ENCODE measurements at places on chromosomes 12 and 14.

DNA sequence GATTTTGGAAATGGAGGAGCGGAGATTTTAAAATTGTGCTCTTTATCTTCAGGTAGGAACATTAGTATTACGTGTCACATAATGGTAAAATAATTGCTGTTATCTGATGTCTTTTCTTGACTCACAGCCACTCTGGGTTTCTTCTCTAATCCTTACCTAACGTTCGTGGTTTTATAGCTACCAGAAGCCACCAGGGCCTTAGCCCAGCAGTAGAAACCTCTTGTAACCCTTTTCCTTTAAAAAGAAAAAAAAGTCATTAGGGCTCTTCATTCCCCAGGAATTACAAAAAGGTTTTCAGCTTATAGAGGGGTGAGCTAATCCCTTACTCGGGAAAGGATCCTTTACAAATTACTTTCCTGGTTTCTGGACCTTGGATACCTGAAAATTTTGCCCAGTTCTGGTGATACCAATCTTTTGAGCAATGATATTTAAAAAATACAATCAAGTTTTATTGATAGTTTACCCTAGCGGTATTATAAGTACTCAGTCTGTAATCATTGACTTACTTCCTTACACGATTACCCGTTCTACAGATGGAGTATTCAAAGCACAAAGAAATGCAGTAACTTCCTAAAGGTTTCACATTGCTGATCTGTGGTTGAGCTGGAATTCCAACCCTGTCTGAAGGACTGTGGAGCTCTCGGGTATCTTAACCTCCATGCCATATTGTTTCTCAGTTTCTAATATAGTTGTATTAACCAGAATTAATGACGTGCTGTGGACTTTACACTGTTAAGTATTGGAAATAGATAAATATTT is 1.6 kb downstream of the GABARAPL1 start:
- peak; percentile 37 for DNase-seq

DNA sequence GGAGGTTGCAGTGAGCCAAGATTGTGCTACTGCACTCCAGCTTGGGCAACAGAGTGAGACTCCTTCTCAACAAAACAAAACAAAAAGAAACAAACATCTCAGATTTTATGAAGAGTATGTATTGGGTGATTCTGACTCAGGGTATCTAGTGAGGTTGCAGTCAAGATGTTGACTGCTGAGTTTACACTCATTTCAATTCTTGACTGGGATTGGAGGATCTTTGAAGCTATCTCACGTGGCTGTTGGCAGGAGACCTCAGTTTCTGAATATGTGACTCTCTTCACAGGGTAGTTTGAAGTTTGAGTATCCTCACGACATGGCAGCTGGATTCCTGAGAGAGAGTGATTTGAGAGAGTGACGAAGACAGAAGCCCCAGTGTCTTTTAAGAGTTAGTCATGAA is 29.4 kb downstream of the ERC1 start:
- no peak for DNase-seq

DNA sequence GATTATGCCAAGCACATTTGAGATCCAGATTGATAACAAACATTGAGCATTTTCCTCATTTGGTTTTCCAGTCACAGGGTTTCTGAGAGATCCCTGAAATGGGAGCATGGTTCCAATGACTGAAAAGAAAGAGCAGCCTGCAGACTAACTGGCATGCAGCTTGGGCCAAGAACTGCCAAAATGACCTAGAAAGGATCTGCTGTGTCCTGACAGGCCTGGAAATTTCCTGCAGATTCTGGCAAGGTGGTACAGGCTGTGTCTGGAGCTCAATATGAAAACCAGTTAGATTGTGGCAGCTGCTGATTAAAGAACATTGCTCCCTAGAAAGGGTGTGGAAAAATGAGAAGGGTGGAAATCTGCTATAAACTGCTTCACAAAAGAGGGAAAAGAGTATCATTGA is 417.3 kb downstream of the IPO8 start:
- DNase-seq, result no peak

DNA sequence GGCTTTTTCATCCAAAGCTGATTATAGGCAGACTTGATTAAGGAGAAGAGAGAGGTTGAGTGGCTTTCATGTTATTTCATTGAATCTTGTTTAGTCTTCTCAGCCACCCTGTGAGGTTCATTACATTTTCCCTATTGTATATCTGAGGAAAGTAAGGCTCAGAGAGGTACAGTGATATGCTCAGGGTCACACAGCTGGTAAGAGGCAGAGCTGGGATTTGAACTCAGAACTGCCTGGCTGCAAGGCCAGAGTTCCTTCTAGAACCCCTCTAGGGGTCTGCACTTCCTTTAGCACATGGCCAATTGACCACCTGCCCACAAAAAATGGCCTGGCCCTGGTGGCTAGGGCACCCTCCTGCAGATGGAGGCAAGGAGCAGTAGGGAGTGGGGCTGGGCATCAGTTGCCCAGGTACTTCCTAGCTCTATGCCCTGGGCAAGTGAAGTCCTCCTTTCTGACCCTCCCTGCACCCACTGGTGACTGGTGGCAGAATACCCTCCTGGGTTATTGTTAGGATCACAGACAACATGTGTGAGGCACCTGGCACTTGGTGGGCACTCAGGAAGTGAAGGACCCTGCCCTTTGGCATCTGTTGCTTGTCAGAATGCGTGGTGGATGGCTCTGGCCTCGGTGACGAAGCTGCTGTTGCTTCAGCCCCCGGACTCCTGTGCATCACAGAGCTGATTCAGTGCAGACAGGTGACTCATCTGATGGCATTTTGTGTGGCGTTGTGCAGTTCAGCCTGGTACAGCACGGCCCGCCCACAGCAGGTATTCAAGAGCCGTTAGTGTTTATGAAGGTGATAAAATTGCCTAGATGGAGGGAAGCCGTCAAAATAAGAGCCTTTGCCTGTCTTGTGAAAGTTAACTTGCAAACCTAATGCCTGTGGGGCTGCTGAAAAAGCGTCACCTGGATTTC is 115.8 kb downstream of the SLC25A47 start:
- no peak for DNase-seq

- DNase-seq, result no peak
These were observed 22.4 kb downstream of the MAGOHB start for GRCh38 chr12:10590966-10591365.

DNA sequence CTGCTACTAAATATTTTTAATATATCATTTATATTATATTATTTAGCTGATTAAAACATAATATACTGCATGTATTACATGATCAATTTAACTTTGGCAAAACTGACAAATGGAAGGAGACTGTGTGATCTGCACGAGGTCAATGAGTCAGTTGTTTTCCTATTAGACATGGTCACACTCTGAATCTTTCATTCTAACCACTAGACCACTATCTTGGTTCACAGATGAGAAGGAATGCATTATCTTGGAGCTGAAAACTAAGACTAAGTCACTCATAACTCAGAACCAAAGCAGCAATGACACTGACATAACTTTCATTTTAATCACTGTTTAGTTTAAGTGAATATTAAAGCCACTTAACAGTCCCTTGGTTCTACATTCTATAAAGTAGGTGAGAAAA is 37.4 kb downstream of the GNPTAB start:
- DNase-seq, result no peak

DNA sequence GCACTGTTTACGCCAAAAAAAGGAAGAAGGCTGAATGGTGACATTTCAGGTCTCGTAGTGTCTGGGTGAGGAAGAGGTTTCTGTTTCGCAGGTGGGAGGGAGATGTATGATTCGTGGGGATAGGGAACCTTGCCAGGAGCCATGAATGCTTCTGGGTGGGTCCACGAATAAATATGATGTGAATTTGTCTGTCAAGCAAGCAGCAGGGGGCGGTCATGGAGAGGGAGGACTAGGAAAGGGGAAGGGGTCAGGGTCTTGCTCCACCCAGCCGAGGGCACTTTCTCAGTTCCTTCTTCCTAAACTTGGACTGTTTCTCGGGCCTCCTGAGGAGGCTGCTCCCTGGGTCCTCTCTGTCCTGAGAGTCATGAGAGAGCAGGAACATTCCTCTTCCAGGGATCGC is 72.5 kb downstream of the LGMN start:
- DNase-seq, result no peak

- DNase-seq, result no peak
These were observed 326.9 kb upstream of the DIO3 start for GRCh38 chr14:101234244-101234937.

DNA sequence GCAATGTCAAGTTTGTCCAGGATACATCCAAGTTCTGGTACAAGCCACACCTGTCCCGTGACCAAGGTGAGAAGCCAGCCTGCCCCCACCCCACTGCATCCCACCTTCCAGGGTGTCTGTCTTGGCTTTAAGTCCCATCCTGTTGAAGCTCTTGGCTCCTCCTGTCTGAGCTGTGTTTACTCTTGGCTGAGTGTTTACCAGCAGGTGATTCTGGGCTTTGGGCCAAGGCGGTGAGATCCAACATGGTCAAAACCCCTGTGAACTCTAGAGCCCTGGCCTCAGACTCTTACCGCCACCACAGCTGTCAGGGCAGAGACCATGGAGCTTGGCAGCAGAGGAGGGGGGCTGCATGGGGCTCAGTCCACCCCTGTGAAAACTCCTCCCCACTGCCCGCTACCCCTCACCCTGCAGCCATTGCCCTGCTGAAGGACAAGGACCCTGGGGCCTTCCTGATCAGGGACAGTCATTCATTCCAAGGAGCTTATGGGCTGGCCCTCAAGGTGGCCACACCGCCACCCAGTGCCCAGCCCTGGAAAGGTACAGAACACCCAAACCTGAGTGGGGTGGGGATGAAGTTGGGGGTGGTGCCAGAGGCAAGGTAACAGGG is 11.6 kb downstream of the TNS2 start:
- DNase-seq, result peak; percentile 91

GRCh38 chr12:114302117-114302516 is 103.8 kb downstream of the TBX5 start:
- no peak for DNase-seq

GRCh38 chr14:99125616-99126431 is 146.2 kb downstream of the BCL11B start:
- no peak for DNase-seq

DNA sequence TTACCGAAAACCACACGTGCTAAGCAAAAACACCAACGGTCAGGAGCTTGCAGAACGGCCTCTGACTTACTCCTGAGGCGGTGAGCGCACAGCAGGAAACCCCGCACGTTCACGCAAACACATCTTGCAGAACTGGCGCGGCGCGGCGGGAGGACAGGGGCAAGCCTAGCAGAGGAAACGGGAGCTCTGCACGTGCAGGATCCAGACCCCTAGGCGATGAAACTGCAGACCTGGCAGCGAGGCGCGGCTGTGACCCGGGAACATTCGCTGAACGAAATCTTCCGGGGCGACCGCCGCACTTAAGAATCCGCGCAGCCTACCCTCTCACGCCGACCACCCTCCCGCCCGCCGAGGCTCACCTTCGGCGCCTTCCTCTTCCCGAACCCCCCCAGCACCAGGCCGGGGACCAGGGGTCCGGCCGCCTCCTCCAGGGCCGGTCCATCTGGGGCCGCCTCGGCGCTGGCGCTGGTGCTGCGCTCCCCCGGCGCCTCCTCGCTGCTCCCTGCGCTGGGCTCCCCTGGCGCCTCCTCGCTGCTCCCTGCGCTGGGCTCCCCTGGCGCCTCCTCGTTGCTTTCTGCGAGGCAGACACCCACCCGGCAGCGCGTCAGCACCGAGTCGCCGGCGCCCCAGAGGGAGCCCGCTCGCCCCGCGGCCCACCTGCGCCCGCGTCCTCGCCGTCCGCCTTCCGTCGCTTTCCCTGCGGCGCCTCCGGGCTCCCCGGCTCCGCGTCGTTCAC is 615 bp downstream of the DDX51 start:
- DNase-seq, result no peak

GRCh38 chr14:31677630-31678029 is 116.4 kb downstream of the NUBPL start:
- DNase-seq, result no peak

GRCh38 chr12:31914927-31915326 is 44.3 kb upstream of the RESF1 start:
- DNase-seq, result no peak

- no peak for DNase-seq
These were observed 65.3 kb downstream of the MAP1LC3B2 start for GRCh38 chr12:116624516-116624915.

- no peak for DNase-seq
These were observed 172.8 kb upstream of the KITLG start for GRCh38 chr12:88753066-88753465.

DNA sequence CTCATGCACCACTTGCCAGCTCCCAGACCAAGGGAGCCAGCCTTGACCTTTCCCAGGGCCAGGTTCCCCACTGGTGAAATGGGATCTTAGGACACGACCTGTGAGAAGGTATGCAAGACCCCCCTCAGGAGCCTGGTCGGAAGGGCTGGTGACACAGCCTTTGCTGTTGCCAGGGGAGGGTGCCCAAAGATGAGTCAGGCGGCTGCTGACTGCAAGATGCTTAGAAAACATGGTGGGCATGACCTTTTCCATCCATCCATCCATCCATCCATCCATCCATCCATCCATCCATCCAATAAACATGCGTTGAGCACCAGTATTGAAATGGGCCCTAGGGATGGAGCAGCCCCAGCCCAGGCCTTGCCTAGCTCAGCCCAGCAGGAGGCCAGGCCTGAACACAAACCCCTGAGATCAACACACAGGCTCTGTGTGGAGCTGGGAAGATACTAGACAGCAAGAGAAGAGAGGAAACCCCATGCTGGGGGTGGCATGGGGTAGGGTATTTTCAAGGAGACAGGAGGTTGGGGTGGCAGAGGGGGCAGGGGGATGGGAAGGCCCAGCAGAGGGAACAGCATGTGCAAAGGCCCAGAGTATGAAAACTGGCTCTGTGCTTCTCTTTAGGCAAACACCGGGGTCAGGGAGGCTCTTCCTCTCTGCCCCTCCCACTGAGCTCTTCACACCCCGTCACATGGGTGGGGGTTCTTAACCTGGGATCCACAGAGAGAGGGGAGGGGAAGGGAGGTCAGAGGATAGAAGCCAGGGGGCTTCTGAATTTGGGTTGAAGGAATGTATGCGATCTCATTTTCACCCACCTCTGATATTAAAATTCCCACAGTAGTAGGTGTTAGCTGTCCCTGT is 26.2 kb upstream of the YY1 start:
- DNase-seq, result no peak

DNA sequence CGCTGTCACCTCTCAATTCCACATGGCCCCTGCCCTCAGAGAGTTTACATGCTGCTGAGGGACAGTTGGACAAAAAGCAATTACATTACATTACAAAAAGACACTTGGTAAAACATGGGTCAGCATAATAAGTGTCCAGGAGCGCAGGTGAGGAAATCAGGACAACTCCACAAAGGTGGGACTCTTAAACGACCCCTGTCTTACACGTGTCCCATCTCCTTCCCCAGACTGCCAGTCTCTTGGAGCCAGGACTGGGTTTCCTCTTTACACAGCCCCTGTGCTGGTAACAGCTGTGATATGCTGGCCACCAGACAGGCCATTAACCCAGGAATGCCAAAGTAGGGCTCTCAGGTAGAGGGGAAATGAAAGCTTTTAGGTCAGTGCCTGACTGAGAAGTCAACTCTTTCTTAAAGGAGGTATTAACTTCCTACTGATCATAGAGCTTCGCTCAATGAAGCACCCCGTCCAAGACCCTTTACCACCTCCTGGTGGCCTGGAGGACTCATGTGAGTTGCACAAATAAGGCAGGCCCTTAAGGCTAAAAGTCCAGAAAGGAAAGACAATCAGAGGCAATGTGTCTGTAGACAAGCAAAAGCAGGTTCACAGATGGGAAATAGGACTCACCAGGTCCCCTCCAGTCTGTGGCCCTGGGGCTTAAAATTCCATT is 55.5 kb downstream of the ANO2 start:
- DNase-seq, result no peak

GRCh38 chr12:111034083-111034885 is 113.9 kb upstream of the MYL2 start:
- no peak for DNase-seq

GRCh38 chr12:77485961-77486854 is 344.5 kb upstream of the NAV3 start:
- DNase-seq, result no peak
